Choroid plexus epithelial cell (primary cell): ENCODE measurements at places on chromosomes 11 and 22.

DNA sequence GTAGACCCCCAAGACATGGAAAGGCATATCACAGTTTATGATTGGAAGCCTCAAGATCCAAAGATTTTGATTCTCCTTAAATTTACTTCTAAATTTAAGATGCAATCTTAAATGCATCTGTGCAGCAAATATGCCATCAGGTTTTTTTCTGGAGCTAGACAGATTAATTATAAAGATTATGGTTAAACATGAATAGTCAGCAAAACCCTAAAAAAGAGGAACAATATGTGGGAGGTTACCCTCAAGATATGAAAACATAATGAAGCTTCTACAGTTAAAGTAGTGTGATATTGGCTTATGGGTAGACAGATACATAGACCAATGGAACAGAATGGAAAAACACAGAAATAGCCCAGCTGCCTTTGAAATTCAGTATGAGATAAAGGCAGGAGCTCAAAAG is 31.7 kb downstream of the OR8B12 start:
- no peak for DNase-seq

DNA sequence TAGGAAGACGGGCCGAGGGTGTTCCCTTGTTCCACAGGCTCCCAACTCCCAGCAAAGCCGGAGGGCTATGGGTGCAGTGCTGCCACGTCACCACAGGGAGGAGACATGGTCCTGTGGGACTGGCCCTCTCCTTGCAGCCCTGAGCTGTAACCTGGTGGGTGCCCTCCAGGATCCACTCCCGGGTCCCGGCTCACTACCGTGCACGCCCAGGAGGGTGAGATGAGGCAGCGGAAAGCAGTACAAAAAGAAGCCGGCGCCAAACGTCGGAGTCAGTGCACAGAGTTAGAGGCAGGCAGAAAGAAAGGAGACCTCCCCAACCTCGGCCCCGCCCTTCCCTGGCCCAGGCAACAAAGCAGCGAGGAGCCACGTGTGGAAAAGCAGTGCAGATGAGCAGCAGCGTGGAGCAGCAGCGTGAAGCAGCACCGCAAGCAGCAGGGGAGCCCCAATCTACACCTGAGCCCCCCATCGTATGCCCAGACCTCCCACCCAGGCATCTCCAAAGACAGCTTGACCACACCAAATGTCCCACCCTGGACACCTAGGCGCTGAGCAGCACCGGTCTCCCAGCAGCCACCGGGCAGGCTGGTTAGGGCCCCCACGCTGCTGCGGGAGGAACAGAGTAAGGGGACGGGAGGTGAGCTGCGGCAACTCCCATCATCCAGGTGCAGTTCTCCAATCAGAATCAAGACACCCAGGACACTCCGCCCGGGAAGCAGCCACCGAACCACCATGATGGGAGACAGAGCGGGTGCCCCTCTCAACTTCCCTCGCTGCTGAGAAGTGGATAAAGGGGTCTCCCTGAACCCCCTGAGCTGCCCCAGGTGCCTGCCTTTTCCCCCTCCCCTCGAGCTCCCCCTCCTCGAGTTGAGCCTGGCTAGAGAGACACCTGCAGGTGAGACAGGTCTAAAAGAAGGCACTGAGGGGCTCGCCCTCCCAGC is 28.8 kb downstream of the IGSF9B start:
- DNase-seq: peak; percentile 68

DNA sequence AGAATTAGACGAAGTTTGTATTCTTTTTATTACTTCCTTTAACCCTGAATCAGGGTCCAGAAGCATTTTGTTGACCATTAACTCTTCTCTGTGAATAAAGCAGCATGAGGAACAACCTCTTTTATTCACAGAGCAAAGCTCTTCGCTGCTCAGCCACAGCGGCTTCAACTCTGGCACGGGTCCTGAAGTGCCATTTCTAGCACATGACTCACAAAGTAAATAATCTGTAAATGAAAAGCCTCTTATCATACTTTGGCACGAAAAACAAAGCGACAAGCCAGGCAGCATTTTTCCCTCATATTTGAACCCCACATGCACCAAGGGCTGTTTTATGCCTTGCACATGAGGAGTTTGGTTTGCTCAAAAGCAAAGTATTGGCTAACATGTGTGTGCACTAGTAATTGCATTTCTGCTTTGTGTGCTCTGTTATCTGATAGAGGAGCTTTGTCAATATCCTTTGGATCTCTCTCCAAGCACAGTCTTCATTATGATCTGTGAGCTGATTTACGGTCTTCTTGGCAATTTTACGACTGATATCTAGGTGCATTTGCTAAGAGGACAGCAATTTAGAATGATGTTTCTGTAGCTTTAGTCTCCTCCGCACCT is 33.0 kb upstream of the APOBEC3A start:
- DNase-seq: peak; percentile 88

- DNase-seq: peak; percentile 6
Measured at GRCh38 chr11:20161230-20161918, 1.1 kb upstream of the DBX1 start.

GRCh38 chr11:47617417-47617809 is 23.2 kb upstream of the C1QTNF4 start:
- DNase-seq: peak; percentile 84

DNA sequence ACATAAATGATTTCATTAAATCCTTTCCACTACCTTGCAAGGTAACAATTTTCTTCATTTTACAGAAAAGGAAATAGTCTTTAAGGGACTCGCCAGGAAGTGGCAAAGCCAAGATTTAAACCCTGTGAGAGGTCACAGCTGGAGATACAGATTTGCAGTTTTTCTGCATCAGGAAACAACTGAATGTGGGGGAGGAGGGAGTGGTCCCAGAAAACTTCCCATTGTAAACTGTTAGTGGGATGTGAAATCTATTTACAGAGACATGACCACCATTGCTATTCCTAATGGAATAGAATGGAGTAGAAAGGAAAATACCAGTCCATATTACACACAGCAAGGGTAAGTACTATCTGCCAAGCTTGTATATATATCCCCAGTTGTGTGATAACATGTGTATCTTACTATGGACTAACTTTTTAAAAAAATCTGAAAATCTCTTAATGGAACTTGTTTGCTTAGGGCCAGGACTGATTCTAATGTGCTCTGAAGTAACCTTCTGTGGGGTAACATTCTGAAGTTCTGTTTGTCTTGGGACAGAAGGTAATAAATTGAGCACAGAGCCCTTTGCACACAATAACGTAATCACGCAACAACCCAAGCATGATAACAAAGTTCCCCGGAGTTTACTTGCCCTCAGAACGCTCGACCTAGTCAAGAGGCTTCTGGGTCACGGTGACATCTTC is 10.9 kb upstream of the TSKU start:
- peak; percentile 64 for DNase-seq

- no peak for DNase-seq
Measured at GRCh38 chr22:27895600-27895999, 23.5 kb downstream of the PITPNB start.

DNA sequence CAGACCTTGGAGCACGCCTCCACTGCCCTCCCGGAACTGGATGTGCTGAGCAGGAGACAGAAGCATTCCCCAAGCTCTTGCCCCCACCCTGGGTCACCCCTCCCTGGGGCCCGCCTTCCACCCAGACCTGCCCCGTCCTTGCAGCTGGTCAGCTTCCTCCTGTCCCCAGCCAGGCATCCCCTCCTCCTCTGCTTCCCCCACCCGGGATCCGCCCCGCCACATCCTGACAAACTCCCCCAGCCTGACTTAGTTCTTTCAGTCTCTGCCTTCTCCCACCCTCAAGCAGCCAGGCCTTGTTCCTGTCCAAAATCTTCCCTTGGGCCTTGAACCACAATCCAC is 1.1 kb upstream of the PLXNB2 start:
- no peak for DNase-seq

DNA sequence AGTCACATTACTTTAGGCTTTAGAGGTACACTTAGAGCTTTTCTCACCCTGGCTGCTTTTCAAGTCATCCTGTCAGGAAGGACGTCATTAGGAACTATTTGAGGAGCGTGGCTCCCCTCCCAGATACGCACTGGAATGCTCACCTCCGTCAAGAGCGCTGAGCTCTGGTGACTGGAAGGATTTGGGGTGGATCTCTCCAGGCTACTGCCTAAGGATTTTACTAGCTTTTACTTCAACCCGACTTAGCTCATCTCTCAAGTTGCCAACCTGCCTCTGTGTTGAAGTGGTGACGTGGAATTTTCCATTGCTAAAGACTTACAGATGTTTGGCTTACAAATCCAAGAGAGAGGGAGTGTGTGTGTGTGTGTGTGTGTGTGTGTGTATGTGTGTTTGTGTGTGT is 355.3 kb upstream of the CCDC90B start:
- no peak for DNase-seq

DNA sequence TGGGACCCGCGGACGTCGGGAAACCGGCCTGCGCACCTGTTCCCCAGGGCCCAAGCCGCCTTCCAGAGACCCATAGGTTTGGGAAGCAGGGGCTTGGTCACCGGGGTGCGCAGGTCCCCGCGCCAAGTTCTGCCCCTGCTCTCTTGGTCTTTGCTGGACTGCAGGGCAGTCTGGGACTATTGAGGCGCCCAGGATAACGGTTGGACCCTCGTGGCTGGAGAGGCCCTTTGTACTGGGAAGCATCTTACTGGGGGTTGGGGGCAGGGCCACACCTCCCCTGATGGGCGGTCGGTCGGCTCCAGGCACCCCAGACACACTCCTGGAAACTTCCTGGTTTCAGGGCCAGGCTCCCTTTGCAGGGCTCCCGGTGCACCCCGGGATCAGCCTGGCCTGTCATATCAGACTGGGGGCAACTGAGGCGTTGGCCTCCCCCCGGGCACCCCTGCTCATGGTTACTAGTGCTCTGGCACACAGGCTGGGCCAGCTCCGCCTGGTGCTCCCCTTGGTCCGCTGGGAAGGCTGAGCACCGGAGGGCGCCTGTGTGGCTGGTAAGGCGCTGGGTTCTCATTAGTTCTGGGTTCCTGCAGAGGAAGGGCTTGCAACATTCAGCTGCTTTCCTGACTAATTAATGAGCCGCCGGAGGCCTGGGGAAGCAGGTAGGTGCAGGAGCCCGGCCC is 1250.5 kb downstream of the BRD1 start:
- DNase-seq: no peak

GRCh38 chr11:62770778-62771143 is 435 bp upstream of the TAF6L start:
- DNase-seq: peak; percentile 40

GRCh38 chr11:99257131-99257530 is 236.4 kb downstream of the CNTN5 start:
- peak; percentile 67 for DNase-seq

DNA sequence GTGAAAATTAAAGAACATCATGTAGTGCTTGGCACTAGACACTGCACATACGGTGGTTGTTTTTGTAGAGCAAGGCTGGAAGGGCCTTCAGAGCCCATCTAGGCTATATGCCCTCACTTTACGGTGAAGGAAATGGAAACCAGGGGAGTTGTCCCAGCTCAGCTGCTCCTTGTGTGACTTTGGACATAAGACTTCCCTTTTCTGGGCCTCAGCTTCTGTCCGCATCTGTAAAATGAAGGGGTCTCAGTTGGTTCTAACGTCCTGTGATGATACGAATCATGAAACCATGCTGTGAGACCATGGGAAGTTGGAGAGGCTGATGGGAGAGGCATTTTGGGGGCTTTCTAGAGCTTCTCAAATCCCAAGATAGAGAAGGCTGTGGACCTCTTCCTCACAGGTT is 4.7 kb downstream of the KCNE3 start:
- DNase-seq: no peak

DNA sequence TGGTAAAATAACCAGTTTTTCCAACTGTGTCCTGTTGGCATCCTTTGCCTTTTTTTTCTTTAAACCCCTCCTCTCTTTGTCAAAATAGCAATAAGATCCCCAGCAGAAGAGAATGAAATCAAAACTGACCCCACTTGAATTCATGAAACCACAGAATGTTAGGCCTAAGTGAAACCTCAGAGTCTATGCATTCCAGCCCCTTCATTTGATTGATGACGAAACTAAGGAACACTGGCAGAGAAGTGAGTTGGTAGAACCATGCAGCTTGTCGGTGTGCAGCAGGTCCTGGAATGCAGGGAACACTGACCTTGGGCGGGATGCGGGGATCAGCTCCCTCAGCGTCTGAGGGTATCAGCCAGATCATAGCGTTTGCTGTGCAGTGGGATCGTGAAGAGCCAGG is 57.5 kb downstream of the GRK3 start:
- DNase-seq: peak; percentile 7

- DNase-seq: no peak
Measured at GRCh38 chr11:132099692-132100091, 729.3 kb downstream of the NTM start.

DNA sequence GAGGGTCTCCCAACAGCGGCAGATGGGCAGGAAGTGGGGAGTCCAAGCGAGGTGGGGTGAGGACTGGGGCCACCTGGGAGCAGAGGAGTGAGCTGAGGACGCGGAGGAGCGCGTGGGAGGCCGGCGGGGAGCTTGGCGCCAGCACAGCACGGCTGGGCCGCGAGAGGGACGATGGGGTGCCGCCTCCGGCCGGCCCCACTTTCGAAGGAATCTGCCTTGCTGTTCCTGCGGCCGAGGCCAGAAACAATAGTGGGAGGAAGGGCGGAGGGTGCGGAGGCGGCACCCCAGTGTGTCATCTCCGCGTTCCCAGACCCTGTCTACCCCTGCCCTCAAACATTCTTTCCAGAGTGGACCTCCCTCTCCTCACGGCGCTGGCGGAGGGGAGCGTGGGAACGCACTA is 5.5 kb downstream of the INS start:
- DNase-seq: peak; percentile 41

- DNase-seq: no peak
Measured at GRCh38 chr22:30568137-30568805, 6.2 kb downstream of the GAL3ST1 start.
